ENCODE measurements at places on chromosomes 7 and 10.
A peak's percentile ranks its signal among the peaks of the same experiment; 100 is the strongest.

DNA sequence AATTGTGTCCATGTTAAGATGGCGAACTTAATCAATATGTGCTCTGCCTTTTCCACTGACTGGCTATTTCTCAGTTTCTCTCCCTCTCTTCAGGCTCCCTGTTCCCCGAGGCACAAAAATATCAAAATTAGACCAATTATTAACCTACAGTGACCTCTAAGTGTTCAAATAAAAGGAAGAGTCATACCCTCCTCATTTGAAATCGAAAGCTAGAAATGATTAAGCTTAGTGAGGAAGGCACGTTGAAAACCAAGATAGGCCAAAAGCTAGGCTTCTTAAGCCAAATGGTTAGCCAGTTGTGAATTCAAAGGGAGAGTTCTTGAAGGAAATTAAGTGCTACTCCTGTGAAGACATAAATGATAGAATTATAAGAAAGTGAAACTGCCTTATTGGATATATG lies 81.1 kb upstream of the MBL2 start:
- DNase-seq = no peak

DNA sequence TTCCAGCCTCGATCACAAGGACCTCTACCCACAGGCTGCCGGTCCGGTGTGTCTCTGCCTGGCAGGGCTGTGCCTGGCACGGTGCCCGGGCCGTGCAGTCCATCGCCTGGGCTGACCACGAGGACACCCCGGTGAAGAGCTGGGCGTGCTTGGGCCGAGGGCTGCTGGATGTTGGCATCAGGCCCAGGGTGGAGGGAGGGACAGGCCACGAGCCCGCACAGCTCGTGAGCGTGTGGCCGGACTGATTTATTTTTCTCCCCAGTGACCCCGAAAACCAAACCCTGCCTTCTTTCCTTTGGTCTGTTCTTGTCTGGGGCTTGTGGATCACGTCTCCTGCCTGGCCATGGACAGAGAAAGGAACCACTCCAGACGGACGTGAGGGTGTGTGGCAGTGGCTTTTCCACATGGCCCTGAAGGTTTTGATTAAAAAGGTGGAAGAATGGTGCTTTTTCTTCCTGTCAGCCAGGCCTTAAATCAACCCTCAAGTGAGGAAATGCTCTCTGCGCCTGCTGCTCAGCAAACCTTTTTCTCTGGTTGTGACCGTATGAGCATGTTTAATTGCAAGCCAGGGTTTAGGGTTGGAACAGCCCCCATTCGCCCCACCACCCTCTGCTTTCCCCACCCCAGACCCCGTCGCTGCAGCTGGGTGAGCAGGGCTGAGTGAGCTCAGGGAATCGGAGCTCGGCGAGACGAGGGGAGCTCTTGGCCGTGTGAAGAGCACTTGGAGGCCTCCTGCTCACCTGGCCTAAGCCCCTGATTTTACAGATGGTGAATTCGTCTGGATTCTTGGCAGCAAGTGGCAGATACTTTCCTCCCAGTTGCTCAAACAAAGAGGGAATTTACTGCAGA lies 130.1 kb downstream of the RGS10 start:
- peak; percentile 26 for DNase-seq

- DNase-seq = no peak
Observed at GRCh38 chr10:48429309-48429708, 122.8 kb downstream of the MAPK8 start.

DNA sequence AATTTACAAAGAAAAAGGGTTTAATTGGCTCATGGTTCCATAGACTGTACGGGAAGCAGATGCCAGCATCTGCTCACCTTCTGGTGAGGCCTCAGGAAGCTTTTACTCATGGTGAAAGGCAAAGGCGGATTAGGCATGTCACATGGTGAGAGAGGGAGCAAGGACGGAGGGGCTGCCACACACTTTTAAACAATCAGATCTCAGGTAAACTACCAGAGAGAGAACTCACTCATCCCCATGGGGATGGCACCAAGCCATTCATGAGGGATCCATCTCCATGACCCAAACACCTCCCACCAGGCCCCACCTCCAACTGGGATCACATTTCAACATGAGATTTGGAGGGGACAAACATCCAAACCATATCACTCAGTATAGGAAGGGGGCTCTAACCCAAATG lies 183.9 kb downstream of the COBL start:
- DNase-seq = no peak

DNA sequence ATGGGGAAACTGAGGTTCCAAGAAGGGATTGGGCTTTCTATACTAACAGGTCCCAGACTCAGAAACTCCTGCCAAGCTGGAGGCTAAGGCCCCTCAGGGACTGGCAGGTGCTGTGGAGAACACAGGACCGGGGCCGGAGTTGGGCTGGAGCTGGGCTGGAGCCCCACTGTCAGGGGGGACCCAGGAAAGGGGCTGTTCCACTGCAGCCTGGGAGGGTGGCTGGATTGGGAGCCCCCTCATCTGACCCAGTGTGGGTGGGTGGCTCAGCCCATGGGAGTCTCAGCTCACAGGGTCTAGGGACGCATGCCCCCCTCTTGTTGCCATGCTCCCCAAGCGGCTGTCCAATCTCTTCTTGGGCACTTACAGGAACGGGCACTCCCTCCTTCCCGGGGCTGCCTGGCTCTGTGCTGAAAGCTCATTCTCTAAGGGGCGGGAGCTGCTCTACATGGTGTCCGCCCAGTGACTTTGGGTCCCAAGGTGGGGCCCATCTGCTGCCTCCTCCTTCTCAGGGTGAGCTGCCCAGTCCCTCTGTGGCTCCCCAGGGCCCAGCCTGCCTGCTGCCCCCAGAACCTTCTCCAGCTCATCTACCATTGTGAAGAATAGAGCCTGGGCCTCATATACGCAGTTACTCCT lies 126.5 kb downstream of the MYL10 start:
- DNase-seq = no peak

DNA sequence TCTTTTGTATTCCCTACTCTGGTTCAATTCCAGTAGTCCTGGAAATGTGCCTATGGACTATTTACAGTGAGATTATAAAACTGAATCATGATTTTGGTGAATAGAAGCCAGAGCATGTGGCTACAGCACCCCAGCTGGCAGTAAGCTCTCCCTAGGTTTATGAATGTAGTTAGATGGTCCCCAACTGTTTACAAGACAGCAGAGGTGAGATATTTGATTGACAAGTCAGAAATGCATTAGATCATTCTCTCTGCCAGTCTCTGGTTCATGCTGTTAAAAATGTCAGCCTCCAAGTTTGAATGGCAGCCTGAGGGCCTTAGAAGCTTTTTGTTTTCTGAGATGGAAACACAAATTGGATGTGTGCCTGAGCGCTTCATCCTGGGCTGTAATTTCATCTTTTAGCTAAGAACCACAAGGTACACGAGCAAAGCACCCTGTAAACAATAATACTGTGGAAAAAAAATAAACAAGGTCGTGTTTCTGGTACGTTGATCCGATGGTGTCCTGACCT lies 85.0 kb downstream of the BTRC start:
- DNase-seq = peak; percentile 8

- no peak for DNase-seq
Observed at GRCh38 chr7:124945680-124946079, 16.1 kb upstream of the POT1 start.

DNA sequence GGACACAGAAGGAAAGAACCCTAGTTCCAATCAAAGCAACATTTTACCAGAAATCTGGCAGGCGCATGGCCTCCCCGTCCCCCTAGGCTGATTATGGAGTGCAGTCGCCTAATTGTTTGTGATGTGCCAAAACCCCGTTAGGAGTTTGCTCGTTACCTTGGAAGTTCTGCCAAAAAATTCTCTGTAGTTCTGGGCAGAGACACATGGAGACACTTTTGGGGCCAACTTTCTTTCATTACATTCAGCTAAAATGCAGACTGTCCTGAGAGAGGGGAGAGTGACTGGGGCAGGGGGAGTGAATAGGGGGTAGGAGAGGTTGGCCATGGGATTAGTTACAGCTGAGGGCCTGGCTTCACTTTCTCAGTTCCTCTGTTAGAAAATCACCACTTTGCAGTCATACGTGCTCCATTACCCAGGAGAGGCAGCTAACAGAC lies 158.0 kb upstream of the NPVF start:
- DNase-seq = no peak

DNA sequence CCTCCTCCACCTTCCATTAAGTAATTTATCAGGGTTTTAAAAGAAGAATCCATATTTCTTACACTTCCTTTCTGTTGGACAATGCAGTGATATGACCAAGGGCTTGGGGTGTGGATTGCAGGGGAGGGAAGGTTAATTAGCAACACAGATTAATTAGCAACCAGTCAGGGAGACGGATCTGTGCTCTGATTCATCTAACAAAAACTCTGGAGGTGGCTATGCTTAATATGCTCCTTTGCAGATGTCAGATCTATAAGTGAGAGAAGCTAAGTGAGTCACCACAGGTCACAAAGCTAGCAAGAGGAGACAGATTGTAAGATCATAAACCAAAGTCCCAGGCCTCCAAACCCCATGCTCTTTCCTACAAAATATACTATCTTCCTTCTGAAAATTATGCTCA lies 178.8 kb upstream of the ITGB1 start:
- DNase-seq = peak; percentile 83

GRCh38 chr7:150755473-150756099 lies 18.4 kb downstream of the GIMAP5 start:
- DNase-seq = no peak

- DNase-seq = peak; percentile 85
Observed at GRCh38 chr10:46525177-46525823, 31.2 kb downstream of the GPRIN2 start.

DNA sequence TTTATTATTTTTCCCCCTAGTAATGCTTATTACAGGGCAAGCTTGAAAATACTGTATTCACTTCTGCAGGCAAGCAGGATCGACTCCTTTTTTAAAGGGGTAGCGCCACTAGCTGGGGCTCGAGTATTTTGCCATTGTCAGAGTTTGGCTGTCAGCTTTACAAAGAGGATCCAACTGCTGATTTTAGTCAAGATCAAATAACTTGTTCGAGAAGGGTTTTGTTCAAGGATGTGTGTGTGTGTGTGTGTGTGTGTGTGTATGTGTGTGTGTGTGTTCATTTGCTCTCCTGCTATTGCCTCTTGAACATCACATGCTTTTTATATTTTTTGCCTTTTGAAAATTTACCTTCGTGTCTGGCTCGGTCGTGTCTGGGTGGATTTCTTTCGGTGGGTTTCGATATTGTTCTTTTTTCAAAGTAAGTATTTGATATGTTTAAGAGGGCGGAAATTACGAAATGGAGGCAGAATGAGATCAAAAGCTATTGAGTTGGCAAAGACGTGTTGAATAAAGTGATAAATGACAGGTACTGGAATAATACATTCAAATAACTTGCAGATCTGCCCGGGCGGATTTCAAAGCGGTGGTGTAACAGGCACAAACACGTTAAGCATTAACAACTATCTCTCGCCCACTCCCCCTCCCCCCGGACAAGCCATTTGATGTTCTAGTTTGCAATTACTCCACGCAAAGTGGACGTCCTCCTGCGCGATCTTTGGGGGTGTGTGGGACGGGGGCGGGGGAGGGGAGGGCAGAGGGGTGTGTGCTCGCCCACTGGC lies 1.1 kb downstream of the ARID5B start:
- DNase-seq = peak; percentile 77

- DNase-seq = peak; percentile 57
Observed at GRCh38 chr7:157228864-157229422, 90.2 kb downstream of the UBE3C start.

GRCh38 chr7:45089341-45089891 lies 647 bp upstream of the NACAD start:
- peak; percentile 52 for DNase-seq

DNA sequence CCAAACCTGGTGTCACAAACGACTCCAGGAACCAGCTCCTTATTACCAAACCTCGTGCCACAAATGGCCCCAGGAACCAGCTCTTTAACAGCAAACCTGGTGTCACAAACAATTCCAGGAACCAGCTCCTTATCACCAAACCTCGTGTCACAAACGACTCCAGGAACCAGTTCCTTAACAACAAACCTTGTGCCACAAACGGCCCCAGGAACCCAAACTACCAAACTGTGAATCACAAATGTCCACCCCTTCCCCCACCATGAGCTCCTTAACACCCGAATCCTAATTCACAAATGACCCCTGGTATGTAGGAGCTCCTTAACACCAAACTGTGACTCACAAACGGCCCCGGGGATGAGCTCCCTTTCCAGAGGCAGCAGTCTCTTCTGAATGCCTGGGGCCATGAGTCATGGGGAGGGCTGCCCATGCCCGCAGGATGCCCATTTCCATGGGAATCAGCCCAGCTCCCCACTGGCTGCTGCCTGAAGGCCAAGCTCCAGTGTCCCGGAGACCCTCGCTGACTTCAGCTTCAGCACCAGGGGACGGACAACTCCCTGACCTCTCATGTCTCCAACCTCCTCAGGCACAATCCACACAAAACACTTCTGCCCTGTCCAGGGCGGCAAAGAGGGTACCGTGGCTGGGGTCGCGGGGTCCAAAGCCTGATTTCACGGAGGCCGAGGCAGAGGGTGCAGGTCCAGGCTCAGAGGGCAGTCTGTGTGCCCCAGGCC lies 213.1 kb downstream of the ELFN1 start:
- peak; percentile 96 for DNase-seq

GRCh38 chr7:80977751-80978150 lies 58.9 kb upstream of the SEMA3C start:
- no peak for DNase-seq

GRCh38 chr10:24115403-24115802 lies 93.5 kb upstream of the KIAA1217 start:
- DNase-seq = peak; percentile 2

DNA sequence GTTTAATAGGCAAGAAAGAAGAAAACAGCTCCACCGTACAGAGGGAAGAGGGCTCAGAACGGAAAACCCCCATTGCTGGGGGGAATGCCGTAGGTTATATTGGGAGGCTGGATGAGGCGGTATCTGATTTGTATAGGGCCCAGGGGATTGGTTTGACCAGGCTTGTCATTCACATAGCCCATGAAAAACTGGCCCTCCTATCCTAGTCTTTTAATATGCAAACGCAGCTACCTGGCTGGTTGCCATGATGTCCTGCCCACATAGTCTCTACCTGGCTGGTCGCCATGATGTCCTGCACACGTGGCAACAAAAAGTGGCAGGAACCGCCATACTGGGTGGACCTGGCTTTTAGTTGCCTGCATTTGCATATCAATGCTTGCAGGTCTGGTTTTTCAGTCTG lies 84.7 kb downstream of the AUTS2 start:
- no peak for DNase-seq

DNA sequence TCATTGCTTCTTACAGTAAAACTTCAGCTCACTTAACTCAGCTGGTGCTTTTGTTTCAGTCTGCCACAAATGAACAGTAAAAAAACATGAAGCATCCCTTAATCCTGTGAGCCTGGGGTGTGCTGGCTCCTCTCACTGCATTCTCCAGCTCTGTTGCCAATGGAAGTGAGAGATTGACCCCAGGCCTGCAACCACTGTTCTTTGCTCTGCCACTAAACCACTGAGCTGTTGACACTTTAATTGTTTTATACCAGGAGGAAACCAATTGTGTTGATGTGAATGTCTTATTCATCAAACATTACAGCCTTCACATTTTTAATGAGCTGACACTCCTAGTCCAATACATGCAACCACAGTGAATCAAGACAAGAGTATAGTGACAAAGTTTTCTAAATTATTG lies 69.4 kb upstream of the FZD1 start:
- peak; percentile 38 for DNase-seq

DNA sequence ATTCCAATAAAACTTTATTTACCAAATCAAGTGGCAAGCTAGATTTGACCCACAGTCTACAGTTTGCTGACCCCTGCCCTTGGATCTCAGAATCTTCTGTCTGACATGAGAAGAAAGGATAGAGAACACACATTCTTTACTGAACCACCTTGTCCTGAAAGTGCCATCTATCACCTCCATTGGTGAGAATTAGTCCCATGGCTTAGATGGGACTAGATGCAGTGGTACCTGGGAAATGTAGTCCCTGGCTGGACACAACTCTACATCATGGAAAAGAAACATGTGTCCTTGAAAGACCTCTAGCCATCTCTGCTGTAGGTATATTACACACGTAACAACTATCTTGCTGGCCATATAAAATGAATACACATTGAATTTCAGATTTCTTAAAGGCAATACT lies 336.2 kb downstream of the LHFPL3 start:
- no peak for DNase-seq

All from GM23248 (cell line).